ENCODE measurements at places on chromosomes 1 and 21.

GRCh38 chr1:31216016-31216415 is 23.7 kb downstream of the NKAIN1 start:
- no peak for DNase-seq

GRCh38 chr1:75615613-75616435 is 4.9 kb upstream of the SLC44A5 start:
- no peak for DNase-seq

- DNase-seq, result no peak
Measured at GRCh38 chr1:1210726-1211540, 3.0 kb downstream of the TNFRSF4 start.

DNA sequence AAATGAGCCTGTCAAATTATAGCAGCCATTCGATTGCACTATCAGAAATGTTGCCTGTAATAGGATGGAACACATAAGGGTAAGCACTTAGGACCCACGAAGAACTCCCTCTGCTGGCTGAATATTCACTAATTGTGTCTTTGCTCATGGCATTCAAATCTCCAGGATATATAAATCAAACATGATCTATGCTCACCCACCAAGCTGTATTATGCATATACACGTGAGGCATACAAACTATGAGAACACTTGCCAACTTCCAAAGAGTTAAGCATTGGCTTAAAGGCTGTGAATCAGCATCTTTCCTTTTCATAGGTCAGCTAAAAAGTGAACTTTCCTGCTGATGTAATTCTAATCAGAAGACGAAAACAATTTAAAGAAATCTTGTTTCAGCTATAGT is 34.5 kb downstream of the TMPRSS15 start:
- no peak for DNase-seq

DNA sequence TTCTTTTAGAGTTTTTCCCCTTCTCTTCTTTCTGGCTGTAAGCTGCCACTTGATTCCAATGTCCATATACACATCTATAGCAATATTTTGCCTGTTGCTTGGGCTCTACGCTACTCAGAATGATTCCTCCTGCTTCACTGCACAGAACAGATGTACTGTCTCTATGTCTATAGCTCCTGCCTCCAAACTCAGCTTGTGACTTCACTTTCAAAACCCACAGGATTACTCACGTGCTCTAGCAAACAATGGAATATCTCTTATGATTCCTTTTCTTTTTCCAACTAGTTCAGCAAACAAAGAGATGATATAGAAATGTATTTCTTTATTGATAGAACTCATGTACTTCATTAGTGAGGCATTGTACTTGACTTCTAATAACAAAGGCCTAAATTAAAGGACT is 80.5 kb upstream of the SOX13 start:
- no peak for DNase-seq

DNA sequence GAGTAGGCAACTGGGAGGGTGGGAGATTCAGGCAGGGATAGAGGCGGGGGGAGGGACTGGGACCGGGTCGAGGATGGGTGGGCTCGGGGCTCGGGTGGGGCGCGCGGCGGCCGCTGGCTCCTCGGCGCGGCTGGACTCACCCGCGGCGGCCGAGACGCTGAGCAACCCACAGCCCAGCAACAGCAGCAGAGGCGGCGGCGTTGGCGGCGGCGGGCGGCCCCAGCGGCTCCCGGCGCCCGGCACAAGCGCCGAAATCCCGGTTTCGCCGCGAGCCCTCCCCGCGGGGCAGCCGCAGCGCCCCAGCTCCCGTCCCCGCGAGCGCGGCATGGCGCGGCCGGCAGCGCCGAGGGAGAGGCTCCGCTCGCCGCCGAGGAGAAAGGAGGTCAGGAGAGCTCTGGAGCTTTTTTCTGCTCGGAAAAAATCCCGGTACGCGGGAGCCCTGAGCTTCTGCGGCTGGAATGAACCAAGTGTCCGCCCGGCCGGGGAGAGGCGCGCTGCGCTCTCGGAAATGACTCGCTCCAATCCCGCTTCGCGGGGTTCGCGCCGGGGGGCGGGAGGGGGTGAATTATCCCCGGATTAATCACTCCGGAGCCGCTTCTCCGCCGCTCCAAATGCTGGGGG is at the start of gene CSMD2:
TSS of gene CSMD2 (minus strand) at position 460 of the 621 bp plus-strand sequence. CDS start at position 327, 133 bp downstream.
- no peak for DNase-seq

DNA sequence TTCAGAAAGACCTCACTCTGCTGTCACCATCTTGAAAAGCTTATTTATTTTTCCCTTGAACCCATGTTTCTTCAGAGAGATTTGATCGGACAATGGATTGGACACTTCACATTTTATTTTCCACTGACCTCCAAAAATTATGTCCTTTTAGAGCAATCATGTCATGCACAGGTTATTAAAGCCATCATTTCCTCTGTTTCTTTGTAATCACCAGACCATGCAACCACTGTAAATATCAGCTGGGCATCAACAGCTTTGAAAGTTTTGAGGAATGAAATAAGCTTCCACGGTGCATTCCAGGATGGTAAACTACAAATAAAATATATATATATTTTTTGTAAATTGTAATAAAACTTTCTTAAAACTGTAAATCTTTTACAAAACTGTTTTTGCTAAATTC is 144.1 kb upstream of the ADAMTS5 start:
- no peak for DNase-seq

GRCh38 chr1:2314273-2314802 is 77.0 kb downstream of the MORN1 start:
- no peak for DNase-seq

- DNase-seq, result no peak
Measured at GRCh38 chr1:82153272-82153629, 352.5 kb downstream of the ADGRL2 start.

- DNase-seq, result no peak
Measured at GRCh38 chr1:234771642-234772344, 161.8 kb upstream of the IRF2BP2 start.

GRCh38 chr1:161398900-161399256 is 31.2 kb upstream of the CFAP126 start:
- no peak for DNase-seq

GRCh38 chr1:14822493-14822892 is 224.0 kb downstream of the KAZN start:
- no peak for DNase-seq

DNA sequence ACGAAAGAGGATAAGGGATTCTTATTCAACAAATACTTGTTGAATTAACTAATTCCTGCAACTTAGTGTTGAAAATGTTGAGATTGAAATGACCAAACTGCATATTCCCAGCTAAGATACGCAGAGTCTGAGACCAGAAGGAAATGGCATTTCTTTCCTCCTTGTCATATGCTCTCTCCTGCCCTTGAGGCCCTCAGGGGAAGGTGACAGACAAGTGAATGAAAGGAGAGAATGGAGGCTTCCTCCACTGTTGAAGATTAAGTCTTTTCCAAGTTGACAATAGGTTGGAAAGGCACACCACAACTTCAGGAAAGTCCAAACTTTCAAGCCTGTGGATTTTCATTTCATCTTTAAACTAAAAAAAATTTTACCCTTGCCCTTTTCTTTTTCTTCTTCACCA is 3.1 kb upstream of the ZNF697 start:
- DNase-seq, result no peak

GRCh38 chr1:219574484-219575087 is 38.3 kb downstream of the ZC3H11B start:
- no peak for DNase-seq

- no peak for DNase-seq
Measured at GRCh38 chr1:235343726-235344125, 15.4 kb downstream of the GGPS1 start.

GRCh38 chr1:153677718-153678518 is 570 bp upstream of the NPR1 start:
- no peak for DNase-seq
